ENCODE measurements at places on chromosomes 13 and 19.

DNA sequence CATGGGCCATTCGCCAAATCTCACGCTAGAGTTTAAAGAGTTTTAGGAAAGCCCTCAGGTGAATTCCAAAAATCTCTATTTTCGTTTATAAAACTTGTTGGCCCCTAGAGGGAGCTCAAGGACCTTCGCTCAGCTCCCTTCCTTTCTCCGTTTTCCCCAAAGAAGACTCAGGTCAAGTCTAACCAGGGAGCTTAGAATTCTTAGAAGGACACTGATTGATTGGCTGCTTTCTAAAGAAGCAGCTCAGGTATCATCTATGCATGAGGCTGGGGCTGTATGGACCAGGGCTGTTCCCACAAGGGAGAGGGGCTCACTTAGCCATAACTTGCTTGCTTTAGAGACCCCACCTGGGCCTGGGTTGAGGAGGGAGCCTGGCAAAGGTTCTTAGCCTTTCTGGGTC, 20.5 kb downstream of the DZIP1 start:
- no peak for DNase-seq

GRCh38 chr13:110414283-110414682, 107.2 kb downstream of the COL4A2 start:
- no peak for DNase-seq

DNA sequence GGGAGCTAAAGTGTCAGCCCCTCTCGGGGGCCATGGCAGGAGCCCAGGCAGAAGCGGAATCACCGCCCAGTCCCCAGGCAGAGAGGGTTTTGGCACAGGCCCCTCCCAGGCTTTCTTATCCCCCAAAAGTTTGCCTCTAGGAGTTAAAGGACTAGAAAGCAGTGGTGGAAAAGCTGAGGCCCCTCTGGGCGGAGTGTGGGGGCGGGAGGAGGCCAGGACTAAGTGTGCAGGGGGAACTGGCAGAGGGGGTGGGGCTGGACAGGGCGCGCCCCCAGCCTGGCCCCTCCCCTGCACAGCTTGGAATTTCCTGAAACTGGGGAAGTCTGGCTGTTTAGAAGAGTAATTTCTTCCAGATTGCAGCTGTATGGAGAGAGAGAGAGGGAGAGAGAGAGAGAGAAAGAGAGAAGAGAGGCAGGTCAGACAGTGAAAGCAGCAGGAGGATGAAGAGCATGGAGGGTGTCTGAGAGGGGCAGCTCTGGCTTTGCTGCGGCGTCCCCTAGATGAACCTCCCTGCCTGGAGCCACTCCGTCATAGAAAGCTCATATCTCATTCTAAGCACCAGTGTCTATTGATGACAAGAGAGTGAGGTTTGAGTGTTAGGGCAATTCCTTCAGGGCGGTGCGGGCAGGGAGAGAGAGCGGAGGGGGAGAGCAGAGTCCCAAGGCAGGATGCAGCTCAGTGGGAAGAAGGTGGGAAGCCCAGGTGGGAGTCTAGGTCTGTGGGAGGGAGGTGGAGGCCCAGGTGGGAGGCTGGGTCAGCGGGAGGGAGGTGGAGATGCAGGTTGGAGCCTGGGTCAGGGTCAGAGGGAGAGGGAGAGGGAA, at the start of gene CDC42EP5:
Gene CDC42EP5 (minus strand): TSS at position 226 of the 821 bp plus-strand sequence. CDS start 7,749 bp downstream, outside the sequence.
- no peak for DNase-seq

DNA sequence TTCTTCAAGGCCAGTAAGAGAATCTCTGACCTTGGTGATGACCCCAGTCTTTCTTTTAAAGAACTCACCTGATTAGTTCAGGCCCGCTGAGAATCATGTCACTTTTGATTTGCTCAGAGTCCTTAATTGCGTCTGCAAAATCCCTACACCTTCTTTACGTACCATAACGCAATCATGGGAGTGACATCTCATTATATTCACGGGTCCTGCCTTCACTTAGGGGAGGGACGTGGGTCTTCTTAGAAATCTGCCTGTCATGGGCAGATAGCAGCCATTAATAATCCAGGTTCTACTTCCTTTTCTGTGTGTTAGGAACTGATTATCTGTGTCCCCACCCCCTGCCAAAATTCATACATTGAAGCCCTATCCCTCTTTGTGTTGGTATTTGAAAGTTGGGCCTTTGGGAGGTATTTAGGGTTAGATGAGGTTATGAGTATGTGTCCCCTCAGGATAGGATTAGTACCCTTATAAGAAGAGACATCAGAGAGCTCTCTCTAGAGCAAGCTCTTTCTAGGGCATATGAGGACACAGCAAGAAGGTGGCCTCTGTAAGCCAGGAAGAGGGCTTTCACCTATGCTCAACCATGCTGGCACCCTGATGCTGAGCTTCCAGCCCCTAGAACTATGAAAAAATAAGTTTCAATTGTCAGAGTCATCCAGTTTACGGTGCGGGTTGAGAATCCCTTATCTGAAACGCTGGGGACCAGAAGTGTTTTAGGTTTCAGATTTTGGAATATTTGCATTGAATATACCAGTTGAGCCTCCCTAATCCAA, 9.9 kb downstream of the TPP2 start:
- DNase-seq = no peak

DNA sequence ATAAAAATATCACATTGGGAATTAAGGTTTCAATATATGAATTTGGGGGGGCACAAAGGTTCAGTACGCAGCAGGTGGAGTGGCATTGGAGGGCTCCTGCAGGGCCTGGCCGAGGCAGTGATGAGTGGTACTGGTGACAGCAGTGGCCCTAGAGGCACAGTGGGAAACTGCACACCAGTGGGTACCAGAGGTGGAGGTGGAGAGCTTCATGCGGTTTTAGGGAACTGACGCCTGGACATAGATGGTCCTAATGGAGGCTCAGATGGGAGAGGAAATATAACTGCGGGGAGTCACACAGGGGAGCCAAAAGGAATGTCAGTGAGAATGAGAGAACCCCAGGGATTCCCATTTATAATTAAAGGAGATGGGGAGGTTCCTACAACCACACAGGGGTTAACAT, 156.2 kb downstream of the COG6 start:
- no peak for DNase-seq

DNA sequence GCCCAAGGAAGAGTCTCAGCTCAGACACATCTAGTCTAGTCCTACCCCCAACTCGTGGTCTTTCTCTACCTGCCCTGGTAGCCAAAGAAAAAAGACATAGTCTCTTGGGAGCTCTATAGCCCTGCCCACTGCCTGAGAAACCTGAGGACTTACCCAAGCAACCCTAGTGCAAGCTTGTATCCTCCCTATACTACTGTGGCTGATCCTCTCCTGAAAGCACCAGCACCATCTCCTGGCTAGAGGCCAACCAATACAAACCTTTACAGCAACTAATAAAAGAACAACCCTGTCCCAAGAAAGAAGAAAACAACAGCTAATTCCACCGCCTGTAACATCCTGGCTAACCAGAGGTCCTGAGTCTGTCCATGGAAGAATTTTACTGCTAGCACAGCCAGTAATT, 532.4 kb downstream of the SLITRK6 start:
- no peak for DNase-seq

- no peak for DNase-seq
These were observed 58.0 kb downstream of the MAP4K1 start for GRCh38 chr19:38559428-38560401.

GRCh38 chr19:5466814-5467291, 11.6 kb downstream of the ZNRF4 start:
- DNase-seq = no peak

GRCh38 chr19:16452325-16452724, 19.4 kb downstream of the EPS15L1 start:
- no peak for DNase-seq

GRCh38 chr13:56789527-56789926, 351.2 kb upstream of the PRR20A start:
- no peak for DNase-seq

- no peak for DNase-seq
These were observed 42.1 kb upstream of the GAS6 start for GRCh38 chr13:113905942-113906341.

DNA sequence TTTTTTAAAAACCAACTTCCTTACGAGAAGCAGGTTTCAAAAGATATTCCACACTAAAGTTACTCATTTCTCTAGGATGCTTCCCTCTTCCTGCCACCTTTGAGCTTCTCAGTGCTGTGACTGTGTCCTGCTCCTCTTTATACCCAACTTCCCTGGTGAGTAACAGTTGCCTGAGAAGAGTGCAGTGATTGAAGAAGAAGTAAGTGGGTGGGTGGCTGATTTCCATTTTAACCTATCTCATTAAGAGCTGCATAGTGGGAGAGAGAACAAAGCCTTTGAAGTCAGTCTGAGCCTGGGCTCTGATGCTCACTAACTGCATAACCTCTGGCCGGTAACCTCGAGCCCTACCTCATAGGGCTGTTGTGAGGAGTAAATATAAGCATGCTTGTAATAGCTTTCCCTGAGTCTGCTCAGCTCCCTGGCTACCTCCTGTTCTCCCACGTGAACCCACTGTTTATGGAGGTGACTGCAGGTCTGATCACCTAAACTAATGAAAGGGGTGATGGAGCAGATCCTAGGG, 977.3 kb downstream of the UQCRFS1 start:
- no peak for DNase-seq

DNA sequence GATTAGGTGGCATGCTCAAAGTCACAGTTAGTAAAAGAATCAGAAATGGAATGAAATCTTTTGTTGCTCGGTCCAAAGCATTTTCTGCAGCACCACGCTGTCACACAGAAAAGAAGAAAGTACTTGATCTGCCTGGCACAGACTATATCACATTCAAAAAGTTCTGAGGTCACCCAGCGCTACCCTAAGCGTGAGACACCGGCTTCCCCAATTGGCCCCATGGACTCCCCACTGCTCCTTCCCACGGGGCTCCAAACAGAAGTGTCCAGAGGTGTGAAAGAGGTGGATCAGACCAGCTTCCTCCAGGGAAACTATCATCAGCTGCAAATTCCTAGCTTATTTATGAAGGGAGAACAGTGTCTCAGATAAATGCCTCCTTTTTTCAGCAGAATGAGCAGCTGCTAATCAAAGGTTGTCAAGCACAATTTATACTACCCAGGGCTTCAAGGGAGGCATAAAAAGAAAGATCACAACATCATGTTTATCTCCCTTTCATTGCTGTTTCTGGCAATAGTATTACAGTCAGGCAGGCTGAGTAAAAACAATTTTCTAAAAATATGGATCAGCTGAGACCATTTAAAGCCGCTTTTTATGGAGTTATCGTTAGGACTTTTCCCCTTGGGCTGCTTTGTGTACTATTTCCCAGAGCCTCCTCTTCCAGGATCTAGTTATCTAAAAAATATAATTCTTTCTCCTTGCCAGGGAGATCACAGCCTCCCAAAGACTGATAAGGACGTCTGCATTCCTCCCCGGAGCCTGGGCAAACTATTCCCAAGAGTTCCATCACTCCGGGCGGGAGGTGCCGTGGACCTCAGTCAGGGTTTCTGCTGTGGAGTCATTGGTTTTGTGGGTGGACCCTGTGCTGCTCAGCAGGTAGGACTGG, 208.0 kb downstream of the LHFPL6 start:
- DNase-seq = no peak

- no peak for DNase-seq
These were observed 3.0 kb upstream of the MATK start for GRCh38 chr19:3788996-3789778.

DNA sequence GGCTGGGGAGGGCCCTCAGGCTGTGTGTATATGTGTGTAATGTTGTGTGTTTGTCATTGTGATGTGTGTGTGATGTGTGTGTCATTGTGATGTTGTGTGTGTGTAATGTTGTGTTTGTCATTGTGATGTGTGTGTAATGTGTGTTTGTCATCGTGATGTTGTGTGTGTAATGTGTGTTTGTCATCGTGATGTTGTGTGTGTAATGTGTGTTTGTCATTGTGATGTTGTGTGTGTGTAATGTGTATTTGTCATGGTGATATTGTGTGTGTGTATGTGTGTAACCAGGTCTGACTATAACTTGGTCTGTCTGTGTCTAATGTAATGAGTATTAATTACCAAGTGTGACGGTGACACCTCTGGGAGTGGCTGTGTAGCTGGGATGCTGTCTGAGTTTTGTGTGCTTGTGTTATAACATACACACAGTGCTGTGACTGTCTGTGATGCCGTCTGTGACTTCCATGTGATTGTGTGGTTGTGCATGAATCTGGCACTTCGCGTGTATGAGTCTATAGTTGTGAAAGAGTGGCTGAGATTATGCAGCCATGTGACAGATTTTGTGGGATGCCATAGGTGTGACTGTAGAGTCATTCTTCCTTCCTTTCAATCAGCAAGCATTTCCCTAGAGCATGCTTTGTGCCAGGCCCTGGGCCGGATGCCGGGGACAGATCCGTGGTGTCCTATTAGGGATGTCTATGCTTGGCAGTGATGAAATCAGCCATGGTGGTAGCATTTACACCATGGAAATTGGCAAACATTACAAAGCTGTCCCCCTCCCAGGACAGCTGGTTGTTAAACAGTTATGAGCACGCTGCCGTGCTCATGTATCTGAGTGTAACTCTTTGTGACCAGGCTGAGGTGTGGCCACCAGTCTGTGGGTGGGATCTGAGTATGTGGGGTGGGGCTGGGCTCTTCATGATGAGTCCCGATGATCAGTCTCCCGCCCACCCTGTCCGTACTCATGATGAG, 6.4 kb downstream of the TNFSF14 start:
- no peak for DNase-seq

DNA sequence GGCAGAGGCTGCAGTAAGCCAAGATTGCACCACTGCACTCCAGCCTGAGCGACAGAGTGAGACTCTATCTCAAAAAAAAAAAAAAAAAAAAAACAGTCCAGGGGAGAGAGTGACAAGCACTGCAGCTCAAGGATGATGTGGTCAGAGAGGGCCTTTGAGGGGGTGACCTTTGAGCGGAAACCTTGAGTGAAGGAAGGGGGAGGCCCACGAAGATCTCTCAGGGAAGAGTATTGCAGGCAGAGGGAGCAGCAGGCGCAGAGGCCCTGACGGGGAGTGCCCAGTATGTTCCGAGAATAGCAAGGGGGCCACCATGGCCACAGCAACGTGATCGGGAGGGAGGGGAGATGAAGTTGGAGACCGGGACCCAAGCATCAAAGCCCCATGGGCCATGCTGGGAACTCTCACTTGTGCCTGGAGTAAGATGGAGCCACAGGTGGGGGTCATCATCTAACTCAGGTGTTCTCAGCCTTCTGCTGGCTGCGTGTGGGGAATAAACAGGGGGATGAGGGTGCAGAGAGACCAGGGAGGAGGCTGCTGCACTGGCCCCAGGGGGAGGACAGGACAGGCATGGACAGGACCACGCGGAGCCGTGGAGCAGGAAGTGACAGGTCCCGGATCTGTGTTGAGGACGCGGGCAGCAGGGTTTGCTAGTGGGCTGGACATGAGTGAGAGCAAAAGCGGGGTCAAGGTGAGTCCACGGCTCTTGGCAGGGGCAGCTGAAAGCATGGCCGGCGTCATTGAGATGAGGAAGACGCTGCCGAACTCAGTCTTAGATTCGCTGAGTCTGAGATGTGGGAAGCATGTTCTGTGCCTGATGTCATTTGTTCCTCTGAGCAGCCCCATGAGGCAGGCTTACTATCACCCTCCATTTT, 60.4 kb downstream of the DPF1 start:
- DNase-seq = no peak

- no peak for DNase-seq
These were observed 7.3 kb downstream of the SIGLEC9 start for GRCh38 chr19:51131780-51132680.
